ENCODE measurements at places on chromosomes 7 and 10.

DNA sequence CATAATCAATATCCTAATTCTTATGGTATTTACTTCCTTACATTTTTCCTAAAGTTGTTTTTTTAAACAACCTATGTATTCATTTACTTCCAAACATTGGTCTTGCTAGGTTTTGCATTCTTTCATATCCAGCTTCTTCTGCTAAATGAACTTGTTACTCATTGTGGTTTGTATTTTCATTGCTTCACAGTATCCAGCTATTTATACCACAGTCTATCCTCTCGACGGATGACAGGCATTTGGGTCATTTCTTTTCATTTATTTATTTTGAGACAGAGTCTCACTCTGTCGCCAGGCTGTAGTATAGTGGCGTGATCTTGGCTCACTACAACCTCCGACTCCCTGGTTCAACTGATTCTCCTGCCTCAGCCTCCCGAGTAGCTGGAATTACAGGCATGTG, 66.8 kb downstream of the CCDC6 start:
- peak; percentile 77 for DNase-seq

DNA sequence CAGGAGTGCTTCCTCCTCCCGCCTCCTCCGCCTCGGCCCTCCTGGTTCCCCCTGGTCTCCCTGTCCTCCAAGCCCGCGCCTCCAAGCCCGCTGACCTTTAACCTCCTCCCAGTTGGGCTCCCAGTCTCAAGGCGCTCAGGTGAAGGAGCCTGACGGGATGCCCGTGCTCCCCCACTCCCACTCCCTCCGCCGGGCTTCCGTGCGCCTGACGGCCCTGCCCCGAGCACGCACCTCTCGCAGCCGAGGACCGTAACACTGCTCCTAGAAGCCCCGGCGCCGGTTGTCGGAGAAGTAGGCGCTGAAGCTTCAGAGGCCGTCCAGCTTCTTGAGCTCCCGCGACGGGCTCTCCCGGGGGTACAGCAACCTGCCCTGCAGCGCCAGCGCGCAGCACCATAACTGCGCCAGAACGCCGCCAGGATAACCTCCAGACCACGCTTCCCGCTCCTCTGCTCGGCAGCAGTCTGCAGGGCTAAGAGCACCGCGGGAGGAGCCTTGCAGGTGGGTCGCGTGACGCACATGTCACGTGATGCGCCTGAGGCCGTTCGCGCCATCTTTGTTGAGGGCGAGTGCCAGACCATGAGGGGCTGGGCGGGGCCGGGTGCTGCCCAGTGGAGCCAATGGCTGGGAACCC, 71.0 kb upstream of the ZNF479 start:
- DNase-seq = no peak

- DNase-seq = no peak
Measured at GRCh38 chr10:7288060-7288690, 122.7 kb downstream of the SFMBT2 start.

GRCh38 chr10:80855348-80855971, 317.8 kb downstream of the SH2D4B start:
- peak; percentile 1 for DNase-seq

DNA sequence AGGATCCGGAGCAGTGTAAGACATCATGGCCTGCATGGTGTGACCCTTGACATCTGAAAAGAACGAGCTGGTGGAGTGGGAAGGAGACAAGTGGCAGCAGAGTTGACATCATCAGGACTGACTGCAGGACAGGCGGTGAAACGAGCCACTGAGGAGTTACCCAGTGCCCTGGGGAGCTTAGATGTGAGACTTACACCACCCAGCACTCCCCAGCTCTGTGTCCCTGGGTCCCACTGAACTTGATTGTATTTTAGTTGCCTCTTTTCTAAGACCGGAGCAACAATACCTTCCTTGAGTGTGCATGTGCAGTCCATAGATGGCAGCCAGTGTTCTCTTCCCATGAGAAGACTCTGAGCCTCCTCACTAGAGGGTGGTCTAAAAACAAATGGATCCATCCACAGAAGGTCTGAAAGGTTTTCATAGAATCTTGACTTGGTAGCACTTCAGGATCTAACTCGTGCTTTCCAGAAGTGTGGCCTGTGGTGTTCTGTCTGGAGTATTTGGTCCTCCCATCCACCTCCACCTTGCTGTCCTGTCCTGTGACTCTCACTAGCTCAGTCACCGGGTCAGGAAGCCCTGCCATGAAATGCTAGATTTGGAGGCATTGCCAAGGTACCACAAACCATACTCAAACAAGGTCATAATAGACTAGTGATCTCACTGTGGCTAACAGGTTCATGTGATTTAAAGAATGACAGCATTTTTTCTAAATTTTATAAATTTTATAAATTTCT, 59.0 kb downstream of the IKZF1 start:
- no peak for DNase-seq

DNA sequence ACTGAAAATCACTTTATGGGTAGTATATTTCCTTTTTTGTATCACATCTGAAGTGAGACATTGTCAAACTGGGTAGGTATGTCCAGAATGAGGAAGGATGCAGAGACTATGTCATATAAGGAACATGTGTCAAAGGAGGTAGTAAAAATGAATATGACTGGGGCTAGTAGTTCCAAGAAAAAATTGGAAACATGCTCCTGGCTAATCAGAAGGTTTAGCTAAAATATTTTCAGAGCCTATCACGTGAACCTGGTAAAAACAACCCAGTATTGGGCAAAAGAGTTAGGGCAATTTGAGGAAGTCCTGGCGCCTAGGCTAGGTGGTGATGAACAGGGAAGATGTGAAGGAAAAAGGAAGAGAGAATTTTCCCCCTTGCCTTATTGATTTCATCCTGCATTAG, 26.4 kb downstream of the ENTPD1 start:
- no peak for DNase-seq

- DNase-seq = no peak
Measured at GRCh38 chr7:23331132-23331531, 32.0 kb downstream of the MALSU1 start.

- DNase-seq = peak; percentile 41
Measured at GRCh38 chr10:3354174-3354900, 181.8 kb upstream of the PITRM1 start.

DNA sequence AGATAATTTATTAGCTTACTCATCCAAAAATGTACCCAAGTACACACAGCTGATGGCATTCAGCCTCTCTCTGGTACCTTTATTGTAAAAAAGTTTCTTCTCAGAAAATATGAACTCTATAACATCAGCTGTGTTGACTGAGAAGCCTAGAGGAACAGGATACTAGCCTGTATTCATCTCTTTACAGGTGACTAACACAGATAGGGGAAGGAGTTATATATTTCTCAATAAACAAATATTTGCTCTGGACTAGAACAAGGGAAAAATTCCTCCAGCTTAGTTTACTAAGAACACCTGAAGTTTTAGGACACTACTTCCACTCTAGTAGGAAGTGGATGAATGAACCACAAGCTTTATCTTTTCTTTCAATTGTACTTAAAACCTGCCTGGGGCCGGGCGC, 67.8 kb downstream of the ZNF248 start:
- no peak for DNase-seq

- peak; percentile 48 for DNase-seq
Measured at GRCh38 chr10:31836569-31837406, 91.8 kb downstream of the ARHGAP12 start.

- peak; percentile 41 for DNase-seq
Measured at GRCh38 chr7:38321515-38321944, 48.1 kb upstream of the TARP start.

GRCh38 chr7:111320133-111320532, 229.2 kb downstream of the LRRN3 start:
- no peak for DNase-seq

- DNase-seq = peak; percentile 48
Measured at GRCh38 chr10:98924526-98924925, 311.1 kb downstream of the HPSE2 start.

GRCh38 chr10:78861529-78862327, 207.0 kb upstream of the ZMIZ1 start:
- DNase-seq = no peak

GRCh38 chr7:131061158-131061557, 266.5 kb upstream of the MKLN1 start:
- no peak for DNase-seq

GRCh38 chr7:36966039-36966438, 241.7 kb upstream of the AOAH start:
- no peak for DNase-seq

GRCh38 chr7:80415522-80415921, 96.3 kb downstream of the GNAT3 start:
- peak; percentile 30 for DNase-seq

DNA sequence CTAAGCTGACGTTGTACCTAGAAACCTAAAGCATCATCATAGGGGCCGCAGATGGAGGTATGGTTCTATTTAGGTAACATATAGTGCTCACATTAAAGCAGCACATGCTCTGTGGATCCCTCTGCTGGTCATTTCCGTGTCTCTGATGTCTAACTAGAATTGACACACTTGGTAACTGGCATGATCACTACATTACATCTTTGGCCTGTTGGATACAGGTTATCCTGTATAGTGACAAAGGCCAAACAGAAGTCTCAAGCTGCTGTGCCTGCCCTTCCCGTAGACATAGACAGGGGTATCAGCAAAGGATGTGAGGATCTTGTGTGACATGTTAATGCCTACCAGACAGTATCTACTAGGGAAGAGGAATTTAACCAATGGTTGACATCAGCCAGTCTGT, 51.2 kb downstream of the KIF5B start:
- peak; percentile 63 for DNase-seq

GRCh38 chr10:103789771-103790201, 65.6 kb downstream of the SH3PXD2A start:
- DNase-seq = no peak

GRCh38 chr10:74189999-74190421, 39.0 kb downstream of the ADK start:
- DNase-seq = peak; percentile 90

DNA sequence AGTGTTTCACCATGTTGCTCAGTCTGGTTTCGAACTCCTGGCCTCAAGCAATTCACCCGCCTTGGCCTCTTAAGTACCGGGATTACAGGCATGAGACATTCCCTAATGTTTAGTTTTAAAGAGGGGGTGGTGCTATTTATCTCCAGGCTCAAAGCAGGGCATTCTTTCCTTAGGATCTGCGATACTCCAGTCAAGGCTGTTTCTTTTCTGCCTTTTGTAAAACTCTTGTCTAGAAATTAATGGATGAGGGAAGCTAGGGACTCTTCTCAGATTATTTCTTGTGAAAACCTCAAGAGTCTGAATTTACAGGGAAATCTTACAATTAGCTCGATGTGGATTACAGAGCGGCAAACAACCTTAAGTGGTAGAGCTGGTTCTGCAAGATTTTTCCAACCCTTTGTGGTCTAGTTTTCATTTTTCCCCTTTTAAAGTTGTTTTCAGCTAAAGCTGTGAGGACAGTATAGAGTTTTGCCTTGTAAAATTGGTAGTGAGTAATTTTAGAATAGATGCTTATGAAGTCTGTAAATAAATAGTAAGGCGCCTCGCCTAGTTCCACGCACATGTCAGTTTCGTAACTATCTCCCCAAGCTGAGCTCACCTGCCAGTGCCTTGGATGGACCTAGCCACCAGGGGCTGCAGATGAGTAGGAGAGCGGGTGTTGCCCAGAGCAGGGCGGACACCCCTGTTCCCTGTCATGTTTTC, 53.1 kb downstream of the CUX1 start:
- DNase-seq = peak; percentile 70

- DNase-seq = peak; percentile 78
Measured at GRCh38 chr10:73889014-73889413, 14.7 kb upstream of the CAMK2G start.

DNA sequence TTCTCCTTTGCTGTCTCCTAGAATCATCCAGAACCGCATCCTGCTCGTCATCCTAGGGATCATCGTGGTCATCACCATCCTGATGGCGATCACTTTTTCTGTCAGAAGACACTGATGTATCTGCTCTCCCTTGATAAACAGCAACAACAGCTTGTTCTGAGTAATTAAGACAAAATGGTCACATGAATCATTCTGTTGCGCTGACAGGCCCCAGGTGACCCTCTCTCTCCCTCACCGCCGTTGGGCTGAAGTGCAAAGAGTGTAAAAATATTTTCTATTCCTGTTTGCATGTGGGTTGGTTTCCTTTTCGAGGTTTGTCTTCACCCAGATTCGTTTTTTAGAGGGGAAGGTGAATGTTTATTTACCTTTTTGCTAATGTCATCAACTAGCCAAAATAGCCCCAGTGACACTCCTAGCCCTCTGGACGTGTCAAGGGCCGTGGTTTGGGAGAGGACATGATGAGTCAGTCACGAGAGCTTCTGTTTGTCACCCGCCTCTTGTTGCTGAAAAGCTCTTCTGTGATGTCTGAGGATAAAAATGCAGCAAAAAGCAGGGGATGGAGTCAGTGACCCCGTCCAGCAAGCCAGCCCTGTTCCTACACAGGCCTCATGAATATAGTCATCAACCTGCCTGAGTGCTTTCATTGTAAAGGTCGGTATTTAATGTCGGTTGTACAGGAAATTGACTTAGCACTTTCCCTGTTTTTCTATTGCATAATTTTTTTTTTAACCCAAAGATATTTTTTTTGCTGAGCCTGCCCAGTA, 134.6 kb upstream of the TCF7L2 start:
- DNase-seq = peak; percentile 80

DNA sequence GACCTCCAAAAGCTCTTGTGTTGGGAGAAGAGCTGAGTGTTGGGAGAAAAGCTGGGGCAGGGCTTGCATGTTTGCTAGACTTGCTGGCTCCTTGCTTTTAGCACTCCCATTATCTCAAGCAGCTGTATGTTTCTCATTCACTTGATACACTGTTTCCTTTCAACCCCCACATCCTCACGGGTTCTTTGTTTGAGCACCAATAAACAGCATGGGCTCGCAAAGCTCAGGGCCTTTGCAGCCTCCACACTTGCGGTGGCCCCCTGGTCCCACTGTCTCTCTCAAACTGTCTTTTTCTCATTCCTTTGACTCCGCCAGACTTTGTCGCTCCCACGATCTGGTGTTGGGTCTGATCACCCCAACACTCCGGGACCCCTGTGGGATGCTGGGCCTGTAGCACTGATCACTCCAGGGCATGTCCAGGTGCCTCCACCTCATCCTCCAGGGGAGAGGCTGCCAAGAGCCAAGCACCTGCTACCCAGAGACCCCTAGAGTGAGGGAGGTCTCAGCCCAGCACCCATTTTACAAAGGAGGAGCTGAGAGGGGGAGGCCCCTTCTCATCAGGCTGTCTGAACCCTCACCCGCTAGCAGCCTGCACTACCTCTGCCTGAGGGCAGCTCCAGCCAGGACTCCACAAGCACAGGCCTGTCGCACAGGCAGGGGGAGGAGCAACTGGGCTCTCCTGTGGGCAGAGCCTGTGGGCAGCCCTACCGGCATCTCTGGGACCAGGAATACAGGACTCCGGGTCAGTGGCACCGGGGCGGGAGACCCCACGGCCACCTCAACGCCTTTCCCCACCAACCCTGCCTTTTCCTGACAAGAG, 49.1 kb upstream of the MSMB start:
- peak; percentile 53 for DNase-seq

DNA sequence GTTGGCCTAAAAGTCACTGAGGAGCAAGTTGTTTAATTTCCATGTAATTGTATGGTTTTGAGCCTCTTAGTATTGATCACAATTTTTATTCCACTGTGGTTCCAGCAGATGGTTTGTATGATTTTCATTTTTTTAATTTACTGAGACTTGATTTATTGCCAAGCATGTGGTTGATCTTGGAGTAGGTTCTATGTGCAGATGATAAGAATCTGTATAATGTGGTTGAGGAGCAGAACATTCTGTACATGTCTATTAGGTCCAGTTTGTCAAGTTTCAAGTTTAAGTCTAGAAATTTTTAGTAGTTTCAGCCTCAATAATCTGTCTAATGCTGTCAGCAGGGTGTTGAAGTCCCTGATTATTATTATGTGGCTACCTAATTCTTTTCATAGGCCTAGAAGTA, 22.7 kb upstream of the ZWINT start:
- DNase-seq = no peak
